ENCODE measurements at places on chromosomes 2 and 18.

- no peak for DNase-seq
These were observed 98.6 kb downstream of the ACTR2 start for GRCh38 chr2:65326276-65326675.

GRCh38 chr18:8620845-8621244, 11.6 kb downstream of the RAB12 start:
- no peak for DNase-seq

DNA sequence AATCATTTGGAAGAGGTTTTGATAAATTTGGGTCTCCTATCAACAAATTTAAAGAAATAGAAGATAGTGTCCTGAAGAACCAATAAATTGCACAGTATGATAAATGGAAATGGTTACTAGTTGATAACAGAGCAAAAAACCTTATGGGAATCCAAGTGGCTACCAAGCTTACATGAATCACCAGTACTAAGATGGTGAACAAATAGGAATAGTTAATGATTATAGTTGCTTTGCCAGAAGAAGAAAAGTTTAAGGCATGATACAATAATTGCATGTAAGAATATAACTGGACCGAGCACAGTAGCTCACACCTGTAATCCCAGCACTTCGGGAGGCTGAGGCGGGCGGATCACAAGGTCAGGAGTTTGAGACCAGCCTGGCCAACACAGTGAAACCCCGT, 19.6 kb upstream of the INO80D start:
- DNase-seq, result no peak

GRCh38 chr2:110219496-110220189, 7.3 kb upstream of the MTLN start:
- DNase-seq, result no peak

DNA sequence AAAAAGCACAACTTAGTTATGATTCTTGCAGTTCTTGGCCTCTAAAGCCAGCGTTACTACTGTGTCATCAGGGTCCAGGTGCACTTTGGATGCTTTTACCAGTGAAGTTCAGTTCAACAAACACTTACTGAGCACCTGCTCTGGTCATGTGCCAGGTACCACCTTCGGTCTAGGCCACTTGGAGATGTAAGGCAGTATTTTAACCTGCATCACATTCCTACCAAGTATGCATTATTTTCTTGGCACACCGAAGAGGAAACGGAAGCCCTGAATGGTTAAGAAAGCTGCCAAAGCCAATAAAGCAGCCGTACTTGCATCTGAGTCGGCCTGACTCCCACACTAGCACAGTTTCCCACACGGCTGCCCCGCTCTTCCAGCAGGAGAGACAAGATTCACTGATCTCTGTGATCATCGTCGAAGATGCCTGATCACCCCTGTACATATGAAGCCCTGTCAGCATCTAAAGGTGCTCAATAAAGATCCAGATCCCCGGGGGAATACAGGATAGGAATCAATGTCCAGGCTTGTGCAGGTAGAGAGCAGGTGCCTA, 427.1 kb downstream of the EIPR1 start:
- no peak for DNase-seq

DNA sequence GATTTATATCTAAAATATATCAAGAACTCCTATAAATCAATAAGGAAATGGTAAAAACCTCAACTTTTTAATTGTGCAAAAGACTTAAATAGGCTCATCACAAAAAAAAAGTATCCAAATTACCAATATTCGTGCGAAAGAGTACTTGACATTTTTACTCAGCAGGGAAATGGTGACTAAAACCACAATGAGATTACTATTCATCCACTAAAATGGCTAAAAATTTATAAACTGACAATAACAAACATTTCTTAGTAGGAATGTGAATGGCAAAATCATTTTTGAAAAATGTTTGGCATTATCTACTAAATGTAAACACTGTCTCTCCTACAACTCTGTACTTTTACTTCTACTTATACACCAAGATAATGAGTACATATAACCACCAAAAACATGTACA, 184.8 kb upstream of the RND3 start:
- no peak for DNase-seq

- DNase-seq, result no peak
These were observed 9.4 kb downstream of the RAMP1 start for GRCh38 chr2:237868631-237869342.

GRCh38 chr2:196594158-196594557, 45.4 kb upstream of the CCDC150 start:
- no peak for DNase-seq

DNA sequence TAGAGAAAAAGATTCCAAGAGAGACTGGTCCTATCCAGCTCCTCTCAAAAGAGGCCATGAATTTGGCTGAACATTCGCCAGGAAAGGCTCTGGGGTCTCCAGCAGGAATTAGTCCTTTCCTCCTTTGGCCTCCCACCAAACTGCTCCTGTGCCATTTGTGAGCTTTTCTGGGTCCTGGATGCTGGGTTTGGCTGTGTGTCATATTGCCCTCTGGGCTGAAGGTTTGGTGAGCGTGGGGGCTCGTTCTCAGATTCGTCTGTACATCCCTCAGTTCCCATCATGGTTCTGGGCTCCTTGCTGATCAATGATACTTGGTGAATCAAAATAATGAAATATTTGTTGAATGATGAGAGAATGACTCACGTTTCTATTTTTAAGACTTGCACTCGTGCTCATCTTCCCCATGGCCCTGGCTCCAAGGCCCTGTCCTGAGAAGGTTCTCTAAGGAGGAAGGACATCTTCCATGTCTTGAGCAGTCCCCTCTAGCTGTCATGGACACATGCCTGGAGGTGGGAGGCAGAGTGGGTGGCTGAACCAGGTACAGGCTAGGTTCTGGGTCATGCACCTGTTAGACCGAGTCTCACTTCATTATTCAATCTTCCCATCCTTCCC, 47.8 kb upstream of the RHOB start:
- DNase-seq, result no peak

DNA sequence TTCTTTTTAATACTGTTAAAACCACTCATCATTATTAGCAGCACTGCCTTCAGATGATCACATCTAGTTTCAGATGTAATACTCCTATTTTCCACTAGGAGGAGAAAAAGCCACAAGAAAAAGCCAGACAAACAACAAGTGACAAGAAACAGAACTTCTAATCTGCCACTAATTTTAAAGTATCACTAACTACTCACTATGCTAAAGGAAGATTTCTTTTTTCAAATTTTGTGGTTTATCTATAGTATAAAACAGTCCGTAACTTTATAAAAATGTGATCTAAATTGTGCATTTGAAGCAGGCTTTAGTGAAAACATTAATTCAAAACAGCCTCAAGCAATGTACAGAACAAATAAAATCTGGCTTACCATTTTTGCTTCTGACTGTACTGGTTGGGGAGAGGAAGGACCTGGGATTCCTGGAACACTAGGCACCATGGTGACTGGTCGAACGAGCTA, 56.8 kb downstream of the ATF2 start:
- no peak for DNase-seq

- no peak for DNase-seq
These were observed 40.3 kb upstream of the HNMT start for GRCh38 chr2:137924019-137924418.

DNA sequence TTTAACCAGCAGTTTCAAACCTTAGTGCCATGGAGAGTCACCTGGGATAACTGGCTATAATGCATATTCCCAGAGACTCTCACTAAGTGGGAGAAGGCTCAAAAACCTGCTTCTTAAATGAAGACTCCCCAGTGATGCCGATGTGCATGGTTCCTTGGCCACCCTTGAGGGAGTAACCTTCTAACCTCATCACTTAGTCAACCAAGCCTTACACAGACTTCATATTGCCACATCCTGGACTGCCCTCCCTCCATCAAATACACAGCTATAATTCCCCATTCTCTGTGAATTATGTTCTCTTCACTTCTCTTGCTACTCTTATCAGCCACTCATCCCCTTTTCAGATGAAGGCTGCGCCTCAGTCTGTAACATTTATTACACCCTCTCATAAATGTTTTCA, 462.9 kb upstream of the RGPD4 start:
- DNase-seq, result no peak

- DNase-seq, result no peak
These were observed 4.7 kb downstream of the HS6ST1 start for GRCh38 chr2:128313931-128314347.

DNA sequence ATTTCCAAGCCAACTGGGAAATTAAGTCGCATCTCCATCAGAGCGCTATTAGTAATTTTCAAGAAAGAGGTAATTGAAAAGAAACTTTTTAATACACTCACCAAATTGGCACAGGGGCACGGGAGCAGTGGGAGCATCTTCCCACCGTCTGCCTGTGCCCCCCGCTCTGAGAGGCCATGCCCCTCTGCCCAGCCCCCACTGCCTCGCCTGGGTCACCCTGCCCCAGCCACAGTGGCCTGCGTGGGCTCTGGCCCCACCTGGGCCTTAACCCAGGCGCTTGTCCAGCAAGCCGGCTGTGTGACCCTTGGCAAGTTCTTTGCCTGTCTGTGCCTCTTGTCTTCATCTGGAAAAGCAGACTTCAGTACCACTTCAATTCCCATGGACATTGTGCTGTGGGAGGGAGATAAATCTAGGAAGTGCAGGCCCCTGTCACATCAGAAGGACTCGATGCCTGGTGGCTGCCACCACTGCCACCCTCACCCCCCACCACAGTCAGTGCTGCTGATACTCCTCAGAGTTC, 31.9 kb downstream of the GLI2 start:
- DNase-seq, result no peak

DNA sequence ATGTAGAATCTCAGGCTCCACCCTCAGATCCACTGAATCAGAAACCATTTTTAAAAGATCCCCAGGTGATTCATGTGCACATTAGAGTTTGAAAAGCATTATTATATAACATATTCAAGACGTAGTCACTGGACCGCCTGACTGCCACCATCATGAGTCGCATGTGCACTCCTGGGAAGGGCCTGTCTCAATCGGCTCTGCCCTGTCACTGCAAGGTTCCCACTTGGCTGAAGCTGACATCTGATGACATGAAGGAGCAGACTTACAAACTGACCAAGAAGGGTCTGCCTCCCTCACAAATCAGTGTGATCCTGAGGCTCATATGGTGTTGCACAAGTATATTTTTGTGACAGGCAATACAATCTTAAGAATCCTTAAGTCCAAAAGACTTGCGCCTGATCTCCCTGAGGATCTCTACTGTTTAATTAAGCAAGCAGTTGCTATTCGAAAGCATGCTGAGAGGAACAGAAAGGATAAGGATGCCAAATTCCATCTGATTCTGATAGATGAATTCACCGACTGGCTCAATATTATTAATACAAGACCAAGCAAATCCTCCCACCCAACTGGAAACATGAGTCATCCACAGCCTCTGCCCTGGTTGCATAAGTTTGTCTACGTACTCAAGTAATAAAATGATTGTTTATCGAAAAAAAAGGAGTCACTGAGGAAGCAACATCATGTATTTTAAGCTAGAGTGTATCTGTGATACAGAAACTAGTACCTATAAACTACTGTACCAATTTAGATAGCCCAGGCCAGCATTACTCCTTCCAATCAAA, 26.2 kb downstream of the ATAD2B start:
- no peak for DNase-seq

- DNase-seq, result no peak
These were observed 26.0 kb downstream of the CROCC2 start for GRCh38 chr2:240932001-240932723.

GRCh38 chr2:164599954-164600589, 21.2 kb downstream of the GRB14 start:
- no peak for DNase-seq

DNA sequence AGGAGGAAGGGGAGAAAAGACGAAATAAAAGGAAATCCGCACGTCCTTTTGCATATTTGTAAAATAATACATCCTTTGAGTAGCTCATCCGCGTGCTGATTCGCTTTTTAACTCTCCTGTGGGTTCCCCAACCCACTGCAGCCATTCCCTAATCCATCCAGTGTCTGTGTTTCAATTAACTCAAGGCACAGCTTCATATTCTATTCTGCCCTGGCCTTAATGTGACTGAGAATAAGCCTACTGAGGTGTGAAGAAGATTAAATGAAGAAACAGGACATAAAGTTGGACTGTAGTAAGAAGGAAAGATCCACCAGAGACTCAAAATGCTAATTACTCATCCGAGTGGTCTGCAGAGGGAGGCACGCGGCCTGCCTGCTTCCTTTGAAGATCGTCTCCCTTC, 161.4 kb upstream of the SH3BP4 start:
- DNase-seq, result no peak

DNA sequence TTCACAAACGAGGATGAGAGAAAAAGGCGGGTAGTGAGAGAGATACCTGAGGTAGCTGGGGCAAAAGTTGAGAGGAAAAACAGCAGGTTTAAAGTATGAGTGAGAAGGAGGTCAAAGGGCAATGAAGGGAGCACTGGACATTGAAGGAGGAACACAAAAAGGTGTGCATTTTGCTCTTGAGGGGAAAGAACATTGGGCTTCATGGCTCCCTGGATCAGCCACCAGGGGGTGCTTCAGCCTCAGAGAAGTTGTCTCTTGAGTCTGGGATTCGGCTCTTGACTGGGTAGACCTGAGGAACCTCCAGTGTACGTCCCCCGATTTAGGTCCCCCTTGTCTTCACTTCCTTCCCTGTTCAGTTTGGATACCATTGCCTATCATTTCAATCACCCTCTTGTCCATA, 128.5 kb downstream of the RAPGEF4 start:
- no peak for DNase-seq

DNA sequence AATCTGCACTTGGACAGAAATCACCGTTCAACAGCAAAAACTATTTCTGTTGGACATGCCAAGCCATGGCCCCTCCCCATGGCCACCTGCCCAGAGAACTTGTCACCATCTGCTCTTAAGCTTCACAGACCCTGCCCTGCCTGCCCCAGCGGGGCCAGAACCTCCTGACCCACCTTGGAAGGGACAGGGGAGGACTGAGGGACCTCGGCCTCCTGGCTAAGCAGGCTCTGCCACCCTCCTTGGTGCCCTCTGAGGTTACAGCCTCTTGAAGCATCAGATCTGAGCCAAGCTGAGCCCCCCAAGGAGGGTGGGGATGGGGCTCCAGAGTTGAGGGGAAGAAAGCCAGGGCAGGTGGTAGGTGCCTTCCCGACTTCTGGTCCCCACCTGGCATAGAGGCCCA, 6.5 kb downstream of the TEX261 start:
- no peak for DNase-seq

GRCh38 chr2:28093768-28094167, 203.2 kb downstream of the BABAM2 start:
- no peak for DNase-seq

- no peak for DNase-seq
These were observed 56.6 kb downstream of the ZNF804A start for GRCh38 chr2:184654945-184655344.

DNA sequence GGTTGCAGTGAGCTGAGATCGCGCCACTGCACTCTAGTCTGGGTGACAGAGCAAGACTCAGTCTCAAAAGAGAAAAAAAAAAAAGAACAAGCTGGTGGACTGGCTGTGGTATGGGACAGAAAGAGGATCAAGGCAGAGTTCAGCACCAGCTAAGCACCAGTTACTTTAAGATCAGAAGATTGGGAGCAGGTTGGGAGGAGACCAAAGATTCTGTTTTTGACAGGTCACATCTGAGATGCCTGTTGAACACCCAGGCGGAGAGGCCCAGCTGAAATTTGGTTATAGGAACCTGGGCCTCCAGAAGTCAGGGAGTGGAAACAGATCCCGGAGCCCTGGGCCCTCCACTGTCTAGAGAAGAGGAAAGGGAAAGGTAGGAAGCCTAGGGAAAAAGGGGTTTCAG, 53.2 kb upstream of the POMC start:
- no peak for DNase-seq

GRCh38 chr2:222754324-222754930, 83.0 kb downstream of the MOGAT1 start:
- no peak for DNase-seq
